ENCODE measurements at places on chromosomes 2 and 18. TPM values are rescaled to one million over a fixed set of nuclear protein-coding genes. Genes with fewer than 3 reads are reported as not detected.

Gene MRPS9
- 13.9 TPM for total RNA-seq

Gene CDH7
- total RNA-seq, result not detected

Gene CCDC102B
- total RNA-seq, result 13.4 TPM

Gene IL1B
- total RNA-seq, result 0.72 TPM

Gene IHH
- total RNA-seq, result not detected

Gene CGREF1
- total RNA-seq, result 28.2 TPM

Gene CD28
- total RNA-seq, result not detected

Gene LHCGR
- not detected for total RNA-seq

Gene KIF5C
- total RNA-seq, result 0.16 TPM

Gene CCBE1
- 30.1 TPM for total RNA-seq

Gene PDE1A
- total RNA-seq, result 206 TPM

Gene ACADL
- not detected for total RNA-seq

Gene L3MBTL4
- not detected for total RNA-seq

Gene TXNL1
- total RNA-seq, result 42.8 TPM

Gene RAPH1
- total RNA-seq, result 39.9 TPM

Gene ZNF236
- total RNA-seq, result 4.4 TPM

Gene HAAO
- total RNA-seq, result not detected

Gene OSR1
- 72.7 TPM for total RNA-seq

Gene COLEC11
- total RNA-seq, result 25.6 TPM

Gene IL1F10
- total RNA-seq, result not detected

Gene CPO
- total RNA-seq, result not detected

Gene RBM43
- 2.6 TPM for total RNA-seq

Gene MROH2A
- not detected for total RNA-seq

Gene CD207
- total RNA-seq, result not detected

Gene PKDCC
- 99.8 TPM for total RNA-seq

Gene STARD6
- total RNA-seq, result not detected

Gene SPP2
- total RNA-seq, result not detected

Gene COLEC12
- total RNA-seq, result 96.6 TPM

Gene GPAT2
- total RNA-seq, result 8.5 TPM

Gene MYCN
- total RNA-seq, result 0.65 TPM

Gene SLC30A3
- not detected for total RNA-seq

Gene LIMS4
- total RNA-seq, result 15.1 TPM

Gene PAX8
- under 0.01 TPM for total RNA-seq

Gene CPS1
- 10.5 TPM for total RNA-seq

Gene CDH19
- 14.4 TPM for total RNA-seq

Gene OR6B2
- total RNA-seq, result not detected

Gene TXNDC2
- 0.32 TPM for total RNA-seq

Gene RSAD2
- not detected for total RNA-seq

Gene SULT1C3
- not detected for total RNA-seq

Gene TACR1
- total RNA-seq, result 4.7 TPM

Gene ACAA2
- 41.3 TPM for total RNA-seq

Gene GAREM2
- total RNA-seq, result 6.0 TPM

Gene SPHKAP
- total RNA-seq, result not detected

Gene CLHC1
- total RNA-seq, result not detected

Measured in cardiac atrium fibroblast (primary cell).